ENCODE measurements at places on chromosomes 11 and 22. TPM values are rescaled to one million over a fixed set of nuclear protein-coding genes. Genes with fewer than 3 reads are reported as not detected.

GRCh38 chr11:79186669-79187068 is 254.2 kb downstream of the TENM4 start:
- no peaks in the 10 kb centered on the region for H3K4me1 ChIP-seq
- no peak overlapping the region for H3K4me3 ChIP-seq
- no peak overlapping the region for H3K27ac ChIP-seq
- no peaks in the 10 kb centered on the region for H3K27me3 ChIP-seq
- no peak for DNase-seq

DNA sequence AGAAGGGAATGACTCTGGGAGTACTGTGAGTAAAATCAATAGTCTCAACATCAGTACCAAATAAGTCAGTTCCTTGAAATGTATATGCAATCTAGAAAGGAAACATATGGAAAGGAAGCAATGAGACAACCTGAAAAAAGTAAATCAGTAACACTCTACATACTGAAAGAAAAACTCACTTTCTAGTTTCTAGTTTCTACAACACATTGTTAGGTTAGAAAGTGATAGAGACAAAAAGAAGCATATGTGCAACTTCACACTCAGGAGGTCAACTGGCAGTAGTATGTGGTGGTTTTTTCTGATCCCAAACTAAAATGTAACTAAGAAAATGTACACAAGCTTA is 156.5 kb upstream of the SOX6 start:
- H3K4me1 ChIP-seq, result no peaks in the 10 kb centered on the region
- DNase-seq, result no peak
- no peaks in the 10 kb centered on the region for H3K27me3 ChIP-seq
- H3K4me3 ChIP-seq, result no peak overlapping the region
- no peaks in the 10 kb centered on the region for H3K36me3 ChIP-seq
- no peak overlapping the region for H3K27ac ChIP-seq

GRCh38 chr22:38267086-38267485 is 5.7 kb downstream of the TMEM184B start:
- H3K4me3 ChIP-seq, result no peak overlapping the region
- H3K27me3 ChIP-seq, result no peaks in the 10 kb centered on the region
- peaks cover 1% of the 10 kb centered on the region for H3K36me3 ChIP-seq
- peaks cover 48% of the 10 kb centered on the region for H3K4me1 ChIP-seq
- H3K27ac ChIP-seq, result peak overlapping the region; percentile 58
- DNase-seq, result peak; percentile 79

- no peak for DNase-seq
- peaks cover 26% of the 10 kb centered on the region for H3K27me3 ChIP-seq
Measured at GRCh38 chr11:69560141-69560790, 78.8 kb downstream of the LINC01488 start.

- H3K27ac ChIP-seq, result no peak overlapping the region
- no peaks in the 10 kb centered on the region for H3K36me3 ChIP-seq
- peaks cover 4% of the 10 kb centered on the region for H3K27me3 ChIP-seq
- no peak overlapping the region for H3K4me3 ChIP-seq
Measured at GRCh38 chr22:39496131-39496838, 5.8 kb upstream of the MIEF1 start.

GRCh38 chr11:76790251-76790650 is 7.1 kb downstream of the TSKU start:
- peaks cover 28% of the 10 kb centered on the region for H3K27me3 ChIP-seq
- H3K4me3 ChIP-seq, result no peak overlapping the region
- no peak overlapping the region for H3K27ac ChIP-seq
- no peaks in the 10 kb centered on the region for H3K4me1 ChIP-seq
- DNase-seq, result no peak

The APOBEC3F gene
- 39.8 TPM for total RNA-seq

DNA sequence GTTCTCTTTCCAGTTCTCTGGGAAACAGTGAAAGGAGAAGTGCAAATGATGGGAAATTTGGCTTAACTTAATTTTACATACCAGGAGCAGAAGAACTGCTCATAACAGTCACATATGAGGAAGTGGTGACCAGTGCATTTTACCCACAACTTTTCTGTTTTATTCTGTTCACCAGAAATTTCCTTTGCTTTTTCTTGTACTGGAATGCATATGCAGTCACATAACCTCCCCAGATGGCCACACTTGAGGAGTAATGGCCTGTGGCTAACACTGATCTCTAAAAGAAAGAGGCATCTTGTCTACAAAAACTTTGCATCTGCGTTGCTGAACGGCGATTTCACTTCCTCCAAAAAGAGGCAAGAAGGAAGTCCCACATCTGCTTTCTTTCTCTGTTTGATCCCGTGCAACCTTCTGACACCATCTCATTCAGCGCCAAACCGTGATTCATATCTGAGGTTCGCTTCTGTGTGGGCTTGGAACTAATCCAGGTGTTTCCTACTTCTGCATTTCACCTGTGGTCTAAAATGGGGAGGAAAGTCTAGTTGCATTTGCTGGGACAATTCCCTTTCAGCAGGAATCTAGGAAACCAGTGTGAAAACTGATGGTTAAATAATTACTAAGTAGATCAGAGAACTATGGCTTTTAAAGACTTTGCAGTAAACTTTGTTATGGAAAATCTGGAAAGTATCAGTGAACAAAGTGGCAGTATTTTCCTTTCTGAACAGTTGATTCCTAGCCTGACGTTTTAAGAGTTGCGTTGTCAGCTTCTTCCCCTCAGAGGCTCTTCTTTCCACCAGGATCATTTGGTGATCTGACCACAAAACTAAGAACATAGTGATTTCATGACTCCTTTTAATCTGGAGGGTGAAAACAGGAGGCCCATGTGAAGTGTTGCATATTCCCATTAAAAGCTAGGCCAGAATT is 4.2 kb upstream of the MPEG1 start:
- no peak for DNase-seq
- no peaks in the 10 kb centered on the region for H3K36me3 ChIP-seq
- H3K4me3 ChIP-seq, result no peak overlapping the region
- H3K4me1 ChIP-seq, result peaks cover 6% of the 10 kb centered on the region
- H3K27me3 ChIP-seq, result peaks cover 14% of the 10 kb centered on the region
- H3K27ac ChIP-seq, result no peak overlapping the region

- H3K4me3 ChIP-seq, result no peak overlapping the region
- DNase-seq, result no peak
- no peak overlapping the region for H3K27ac ChIP-seq
- no peaks in the 10 kb centered on the region for H3K36me3 ChIP-seq
- no peaks in the 10 kb centered on the region for H3K27me3 ChIP-seq
Measured at GRCh38 chr11:98495601-98496000, 525.1 kb upstream of the CNTN5 start.

The ZBTB16 gene
- 3.2 TPM for total RNA-seq

The MMP3 gene
- not detected for total RNA-seq

Data from activated CD8-positive, alpha-beta memory T cell treated with anti-CD3 and anti-CD28 coated beads, Interleukin-2, amount 10 ng/mL, durations not matched to agents 7 days and 5 days (primary cell).